ENCODE measurements at places on chromosomes 5 and 9. TPM values are rescaled to one million over a fixed set of nuclear protein-coding genes. Genes with fewer than 3 reads are reported as not detected.

DNA sequence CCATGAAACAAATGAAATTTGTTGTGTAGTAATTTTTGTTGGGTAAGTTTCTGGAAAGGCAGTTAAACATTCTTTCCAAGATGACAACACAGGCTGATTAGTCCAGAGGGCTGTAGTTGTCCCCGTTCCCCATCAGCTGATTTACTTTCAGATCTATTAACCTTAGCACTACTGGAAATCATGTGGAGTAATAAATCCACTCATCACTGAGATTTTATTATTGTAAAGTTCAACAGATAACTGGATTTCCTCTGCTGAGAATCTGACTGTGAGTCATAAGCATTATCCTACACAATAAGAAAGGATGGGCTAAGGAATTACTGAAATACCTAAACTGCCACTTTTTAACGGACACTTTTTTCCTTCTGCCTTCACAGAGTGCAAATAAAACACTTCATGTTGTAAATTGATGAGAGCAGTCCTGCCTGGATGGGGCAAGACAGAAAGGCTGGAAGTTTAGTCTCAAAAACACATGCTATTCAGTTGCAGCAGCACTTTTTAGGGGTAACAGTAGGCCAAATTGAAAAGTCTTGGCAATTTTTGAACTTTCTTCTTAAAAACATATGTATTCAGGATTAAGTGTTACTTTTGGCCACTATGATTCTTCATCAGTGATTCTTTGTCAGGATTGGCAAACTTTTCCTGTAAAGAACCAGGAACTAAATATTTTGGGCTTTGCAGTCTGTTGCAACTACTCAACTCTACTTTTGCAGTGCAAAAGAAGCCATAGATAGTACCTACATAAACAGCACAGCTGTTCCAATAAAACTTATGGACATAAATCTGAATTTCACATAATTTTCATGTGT is 7.0 kb downstream of the STOM start:
- DNase-seq = no peak

DNA sequence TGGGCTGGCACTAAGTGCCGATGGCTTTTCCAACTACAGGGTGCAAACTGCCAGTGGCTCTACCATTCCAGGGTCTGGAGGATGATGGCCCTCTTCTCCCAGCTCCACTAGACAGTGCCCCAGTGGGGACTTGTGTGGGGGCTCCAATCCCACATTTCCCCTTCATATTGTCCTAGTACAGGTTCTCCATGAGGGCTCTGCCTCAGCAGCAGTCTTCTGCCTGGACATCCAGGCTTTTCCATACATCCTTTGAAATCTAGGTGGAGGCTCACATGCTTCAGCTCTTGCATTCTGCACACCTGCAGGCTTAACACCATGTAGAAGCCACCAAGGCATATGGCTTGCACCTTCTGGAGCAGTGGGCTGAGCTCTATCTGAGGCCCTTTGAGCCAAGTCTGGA is 70.3 kb downstream of the TSSK1B start:
- DNase-seq = no peak

GRCh38 chr9:84166891-84167290 is 173.7 kb downstream of the SLC28A3 start:
- no peak for DNase-seq

Gene NEUROG1
- not detected for polyA plus RNA-seq

Gene OSMR
- not detected for polyA plus RNA-seq
